EL (cell line): ENCODE measurements at places on chromosomes 5 and 9.
A peak's percentile ranks its signal among the peaks of the same experiment; 100 is the strongest.

DNA sequence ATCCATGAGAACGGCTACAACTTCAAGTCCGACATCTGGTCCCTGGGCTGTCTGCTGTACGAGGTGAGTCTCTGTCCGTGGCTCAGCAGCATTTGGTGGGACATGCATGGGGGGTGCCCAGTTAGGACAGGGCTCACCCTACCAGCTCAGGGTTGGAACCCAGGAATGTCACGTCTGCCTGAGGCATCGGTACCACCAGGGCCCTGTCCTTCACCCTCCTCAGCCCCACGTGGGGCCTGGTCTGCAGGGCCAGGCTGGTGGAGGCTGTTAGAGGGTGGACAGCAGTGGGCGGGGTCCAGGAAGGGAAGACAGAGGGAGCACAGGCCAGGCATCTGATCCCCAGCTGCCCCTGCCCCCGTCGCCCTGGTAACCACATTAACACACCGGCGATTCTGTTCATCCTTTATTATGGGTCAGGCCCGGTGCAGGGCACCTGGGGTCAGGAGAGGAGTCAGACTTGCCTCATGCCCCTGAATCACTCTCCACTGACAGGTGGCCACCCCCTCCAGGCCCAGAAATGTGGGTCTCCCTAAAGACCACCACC, 75.6 kb downstream of the PSMB7 start:
- no peak for DNase-seq

DNA sequence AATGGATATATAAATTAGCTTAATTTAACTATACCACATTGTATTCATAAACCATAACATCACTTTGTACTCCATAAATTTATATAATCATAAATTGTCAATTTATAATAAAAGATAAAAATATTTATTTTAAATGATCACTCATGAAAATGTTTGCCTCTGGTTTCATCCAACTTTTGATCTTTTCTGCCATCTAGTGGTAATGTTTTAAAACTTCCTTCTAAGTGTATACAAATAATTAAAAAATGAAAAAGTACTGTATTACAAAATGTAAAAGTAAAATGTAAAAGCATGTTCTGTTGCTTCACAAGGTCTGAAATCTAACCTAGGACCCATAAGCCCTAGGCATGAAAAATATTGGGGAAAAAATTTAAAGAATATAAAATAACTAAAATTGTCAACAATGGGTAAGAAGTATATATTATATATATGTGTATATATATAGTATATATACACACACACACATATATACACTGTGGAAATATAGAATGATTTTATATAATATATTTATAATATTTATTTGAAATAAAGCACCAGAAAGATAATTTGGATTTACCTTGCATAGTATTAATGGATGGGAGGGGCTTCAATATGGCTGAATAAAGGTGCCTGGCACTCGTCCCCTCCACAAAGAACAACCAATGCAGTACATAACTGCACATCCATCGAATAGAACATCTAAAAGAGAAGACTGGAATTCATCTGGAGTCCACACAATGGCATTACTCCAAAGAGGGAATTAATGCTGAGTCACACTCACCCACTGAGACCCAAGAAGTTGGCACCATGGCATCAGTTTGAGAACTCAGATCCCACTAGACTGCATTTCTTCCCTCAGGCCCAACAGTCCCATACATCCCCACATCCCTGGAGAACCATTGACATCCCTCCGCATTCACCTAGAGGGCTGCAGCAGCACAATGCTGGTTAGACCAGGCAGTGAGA, 32.5 kb downstream of the ANXA1 start:
- DNase-seq, result peak; percentile 41

- no peak for DNase-seq
These were observed 9.1 kb upstream of the HSPB3 start for GRCh38 chr5:54446379-54446732.

DNA sequence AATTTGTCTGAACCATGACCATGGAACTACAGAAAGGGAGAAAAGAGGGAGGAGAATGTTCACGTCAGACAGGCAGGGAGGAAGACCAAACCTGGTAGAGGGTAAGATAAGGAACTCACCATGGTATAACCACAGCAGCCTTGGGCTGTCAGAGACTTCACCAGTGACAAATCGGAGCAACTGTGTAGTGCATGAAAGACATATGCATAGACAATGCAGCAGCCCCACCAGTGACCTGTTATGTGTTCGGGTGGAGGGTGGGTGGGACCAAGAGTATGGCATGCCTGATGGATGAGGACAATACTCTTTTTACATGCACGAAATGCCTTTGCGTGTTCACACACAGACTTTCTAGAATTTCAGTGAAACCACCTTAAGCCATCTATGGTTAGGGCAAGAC, 221.8 kb upstream of the RASEF start:
- DNase-seq, result no peak

DNA sequence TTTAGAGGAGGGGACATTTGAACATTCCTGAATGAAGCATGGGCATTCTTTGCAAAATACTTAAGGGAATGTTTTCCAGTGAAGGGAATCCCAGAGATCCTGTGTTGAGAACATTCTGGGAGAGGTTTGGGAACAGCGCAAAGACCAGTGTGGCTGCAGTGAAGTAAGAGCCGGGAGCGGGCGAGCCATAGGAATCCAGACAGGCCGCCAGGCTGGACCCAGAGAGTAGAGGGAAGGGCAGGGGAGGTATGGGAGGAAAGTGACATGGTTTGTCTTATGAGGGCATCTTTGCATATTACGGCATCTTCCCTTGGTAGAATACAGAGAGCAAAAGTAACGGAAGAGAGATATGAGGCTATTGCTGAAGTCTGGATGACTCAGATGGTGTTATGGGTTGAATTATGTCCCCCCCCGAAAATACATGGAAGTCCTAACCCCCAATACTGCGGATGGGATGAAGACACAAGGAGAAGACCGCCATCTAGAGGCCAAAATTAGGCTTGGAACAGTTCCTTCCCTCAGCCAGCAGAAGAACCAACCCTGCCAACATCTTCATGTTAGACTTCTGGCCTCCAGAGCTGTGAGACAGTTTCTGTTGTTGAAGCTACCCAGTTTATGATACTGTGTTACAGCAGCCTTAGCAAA, 268.2 kb downstream of the MAST4 start:
- peak; percentile 19 for DNase-seq

- no peak for DNase-seq
These were observed 24.6 kb upstream of the FBXL7 start for GRCh38 chr5:15475367-15475766.

GRCh38 chr5:145562931-145563330, 272.2 kb downstream of the PRELID2 start:
- DNase-seq, result no peak

DNA sequence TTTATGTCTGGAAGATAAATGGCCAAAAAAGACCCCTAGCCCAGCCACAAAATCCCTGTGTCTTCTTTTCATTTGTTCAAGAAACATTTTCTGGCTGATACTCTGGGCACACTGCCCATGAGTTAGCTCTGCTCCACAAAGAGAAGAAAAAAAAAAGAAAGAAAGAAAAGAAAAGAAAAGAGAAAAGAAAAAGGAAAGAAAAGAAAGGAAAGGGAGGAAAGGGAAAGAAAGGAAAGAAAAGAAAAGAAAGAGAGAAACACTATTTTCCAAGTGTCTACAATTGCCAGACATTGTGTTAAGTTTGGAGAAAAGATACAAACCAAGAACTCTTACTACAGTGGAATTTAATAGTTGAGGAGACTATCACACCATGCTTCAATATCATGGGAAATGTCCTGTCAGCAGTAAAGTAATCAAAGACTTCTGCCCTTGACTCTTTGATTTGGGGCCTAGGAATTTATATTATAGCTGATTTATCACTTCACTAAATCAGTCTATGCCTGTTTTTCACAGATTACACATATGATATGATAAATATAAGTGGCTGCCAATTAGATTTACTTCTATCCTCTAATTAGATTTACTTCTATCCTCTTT, 3.0 kb downstream of the TRMO start:
- no peak for DNase-seq

DNA sequence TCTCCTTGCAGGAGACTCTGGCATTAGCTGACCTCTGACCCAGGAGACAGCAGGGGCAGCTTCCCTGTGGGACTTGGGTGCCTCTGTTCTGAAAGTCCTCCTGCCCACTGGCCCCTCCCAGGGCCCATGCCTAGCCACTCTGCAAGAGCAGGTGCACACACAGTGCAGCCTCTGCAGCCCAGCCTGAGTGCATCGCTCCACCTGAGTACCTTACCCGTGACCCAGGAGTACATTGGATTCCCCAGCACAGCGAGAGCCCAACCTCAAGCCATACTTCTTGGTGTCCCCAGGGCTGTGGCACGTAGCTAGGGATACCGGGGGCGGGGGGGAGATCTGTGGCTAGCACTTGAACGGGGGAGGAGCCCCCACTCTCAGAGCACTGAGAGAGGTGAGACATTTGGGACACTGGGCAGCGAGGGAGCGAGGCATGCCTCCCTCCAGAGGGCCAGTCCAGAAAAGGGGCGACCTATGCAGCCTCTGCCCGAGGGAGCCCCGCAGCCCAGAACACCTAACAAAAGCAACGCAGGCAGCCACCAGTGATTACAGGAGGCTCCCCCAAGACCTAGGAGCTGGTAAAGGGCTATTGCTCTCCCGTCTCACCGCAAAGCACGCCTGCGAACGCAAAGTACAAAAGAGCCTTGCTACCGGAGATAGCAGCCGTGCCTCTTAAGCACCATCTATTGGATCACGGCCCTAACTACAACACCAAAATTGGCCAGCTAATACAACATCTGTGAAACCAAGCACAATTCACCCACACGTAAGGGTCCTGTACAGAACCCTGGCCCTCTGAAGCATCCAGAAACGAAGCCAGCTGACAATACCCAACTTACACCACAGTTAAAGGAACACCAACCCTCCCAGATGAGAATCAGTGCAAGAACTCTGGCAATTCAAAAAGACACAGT, 826 bp upstream of the PRDM9 start:
- no peak for DNase-seq

DNA sequence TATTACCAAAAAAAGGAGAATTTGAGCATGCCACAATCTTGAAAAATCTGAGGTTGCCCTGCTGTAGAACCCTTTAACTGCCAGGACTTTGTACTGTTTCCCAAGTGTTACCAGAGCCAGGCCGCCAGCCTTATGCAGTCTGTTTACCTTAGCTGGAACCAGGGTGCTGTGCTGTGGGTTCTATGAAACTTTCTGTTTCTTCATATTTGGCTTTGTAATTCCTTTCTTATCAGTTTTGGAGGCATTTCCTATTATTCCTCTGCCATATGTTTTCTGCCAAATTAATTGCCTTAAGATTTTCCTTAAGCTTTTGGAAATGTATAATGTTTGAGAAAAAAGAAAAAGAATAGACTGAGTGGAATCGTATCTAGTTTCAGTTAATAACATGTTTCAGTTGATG, 2.1 kb downstream of the S1PR3 start:
- DNase-seq, result no peak

- no peak for DNase-seq
These were observed 107.5 kb downstream of the ANXA1 start for GRCh38 chr9:73259086-73259696.

GRCh38 chr9:72855890-72856523, 96.8 kb downstream of the ALDH1A1 start:
- DNase-seq, result no peak

DNA sequence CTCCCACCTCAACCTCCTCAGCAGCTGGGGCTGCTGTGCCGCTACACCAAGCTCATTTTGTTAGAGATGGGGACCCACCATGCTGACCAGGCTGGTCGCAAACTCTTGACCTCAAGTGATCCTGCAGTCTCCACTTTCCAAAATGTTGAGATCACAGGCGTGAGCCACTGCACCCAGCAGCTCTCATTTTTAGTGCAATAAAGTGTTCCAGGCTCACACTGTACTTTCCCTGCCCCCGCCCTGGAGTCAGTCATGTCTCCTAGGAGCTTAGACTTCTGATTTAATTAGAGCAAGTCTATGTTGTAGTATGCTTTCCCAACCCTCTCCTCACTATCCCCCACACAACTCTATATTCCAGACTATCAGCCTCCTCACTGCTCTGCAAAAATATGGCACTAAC, 238.0 kb upstream of the ACTBL2 start:
- DNase-seq, result no peak

DNA sequence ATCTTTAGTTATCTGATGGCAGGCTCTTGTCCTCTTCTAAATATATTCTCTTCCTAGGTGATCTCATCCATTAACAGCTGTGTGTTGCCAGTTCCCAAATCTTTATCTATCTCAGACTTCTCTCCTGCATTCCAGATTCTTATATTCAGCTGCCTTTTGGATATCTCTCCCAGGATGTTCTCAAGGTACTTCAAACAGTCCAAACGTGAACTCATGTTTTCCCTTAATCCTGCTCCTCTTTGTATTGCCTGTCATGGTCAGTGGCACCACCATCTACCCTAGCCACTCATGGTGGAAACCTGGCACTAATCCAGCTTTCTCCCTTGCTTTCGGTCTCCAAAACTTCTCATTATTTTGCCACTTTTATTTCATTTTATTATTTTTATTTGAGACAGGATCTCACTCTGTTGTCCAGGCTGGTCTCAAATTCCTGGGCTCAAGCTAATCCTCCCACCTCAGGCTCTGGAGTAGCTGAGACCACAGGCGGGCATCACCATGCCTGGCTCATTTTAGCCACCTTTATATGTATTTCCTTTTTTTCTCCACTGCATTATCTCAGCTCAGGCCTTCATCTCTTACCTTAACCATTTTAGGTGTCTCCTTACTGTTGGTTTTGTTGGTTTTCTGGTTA, 3.8 kb downstream of the ZFYVE16 start:
- no peak for DNase-seq

GRCh38 chr5:95110118-95110517, 174.8 kb downstream of the MCTP1 start:
- DNase-seq, result no peak

- peak; percentile 58 for DNase-seq
These were observed at the start of gene HAND1 for GRCh38 chr5:154478224-154478565. HAND1 (minus strand) TSS chr5:154478227; CDS start chr5:154478008, 219 bp downstream.

GRCh38 chr9:134040781-134041648, 15.7 kb downstream of the BRD3OS start:
- no peak for DNase-seq

DNA sequence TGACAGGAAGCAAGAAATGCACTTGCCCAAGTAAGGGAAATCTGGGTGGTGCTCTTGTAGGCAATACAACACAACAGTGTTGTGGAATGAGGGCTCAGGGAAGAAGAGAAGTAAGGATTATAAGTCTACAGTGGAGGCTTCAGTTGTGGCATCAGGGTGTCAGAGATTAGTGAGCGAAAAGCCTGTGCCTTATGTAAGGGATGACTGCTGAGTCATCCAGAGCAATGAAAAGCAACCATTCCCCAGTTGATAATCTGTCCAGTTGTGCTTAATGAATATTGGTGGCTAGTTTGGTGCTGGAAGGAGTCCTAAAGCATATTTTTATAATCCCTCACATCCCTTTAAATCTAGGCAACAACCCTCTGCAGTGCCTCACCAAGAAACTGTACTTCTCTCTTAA, 42.0 kb downstream of the FBXO38 start:
- DNase-seq, result no peak

GRCh38 chr9:137168904-137169856, 671 bp downstream of the LRRC26 start:
- peak; percentile 48 for DNase-seq

- no peak for DNase-seq
These were observed 1152.0 kb upstream of the ACO1 start for GRCh38 chr9:31232485-31232884.

GRCh38 chr9:135670721-135671590, 7.8 kb downstream of the LCN9 start:
- DNase-seq, result no peak

GRCh38 chr9:90860382-90860781, 58.8 kb downstream of the SYK start:
- DNase-seq, result no peak

GRCh38 chr5:134085411-134085810, 29.1 kb upstream of the TCF7 start:
- DNase-seq, result no peak
